H54 (cell line): ENCODE measurements at places on chromosomes 2 and 18.

GRCh38 chr2:165691615-165692014, 102.4 kb downstream of the GALNT3 start:
- DNase-seq: peak; percentile 9

DNA sequence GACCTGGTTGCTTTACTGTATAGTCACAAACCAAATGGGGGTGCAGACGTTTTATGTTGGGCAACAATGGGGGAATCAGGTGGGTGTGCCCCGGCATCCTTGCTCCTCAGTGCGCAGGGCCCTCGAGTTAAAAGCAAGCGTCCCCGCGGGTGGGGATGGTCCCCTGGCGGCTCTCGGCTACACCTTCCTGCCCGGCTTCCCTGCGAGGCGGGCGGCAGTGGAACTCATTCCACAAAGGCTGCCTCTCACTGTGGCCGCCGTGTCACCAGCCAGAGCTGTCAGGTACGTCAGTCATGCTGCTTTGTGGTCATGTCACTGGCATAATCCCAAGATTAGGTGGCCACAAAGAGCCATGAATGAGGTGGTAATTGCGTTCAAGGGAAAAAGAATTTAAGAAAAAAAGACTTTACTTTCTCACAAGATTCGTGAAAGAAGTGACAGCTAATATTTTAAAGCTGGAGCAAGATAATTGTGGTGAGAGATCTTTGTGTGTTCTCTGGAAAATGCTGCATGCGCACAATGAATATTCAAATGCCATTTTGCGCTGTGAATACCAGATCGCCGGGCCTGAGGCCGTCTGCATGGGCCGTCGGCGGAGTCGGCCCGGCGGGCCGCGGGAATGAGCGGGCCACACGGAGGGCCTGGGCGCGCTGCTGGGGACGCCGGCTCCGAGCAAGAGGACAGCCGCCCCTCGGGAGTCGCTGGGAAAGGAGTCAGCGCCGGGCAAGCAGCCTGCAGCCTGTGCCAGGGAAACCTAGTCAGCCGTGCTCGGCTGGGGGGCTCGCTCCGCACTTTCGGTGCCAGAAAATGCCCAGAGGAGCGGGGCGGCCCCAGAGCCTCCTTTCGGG, 82.3 kb upstream of the LDLRAD4 start:
- DNase-seq: no peak

GRCh38 chr2:26612522-26613240, 28.5 kb downstream of the CIB4 start:
- DNase-seq: no peak

DNA sequence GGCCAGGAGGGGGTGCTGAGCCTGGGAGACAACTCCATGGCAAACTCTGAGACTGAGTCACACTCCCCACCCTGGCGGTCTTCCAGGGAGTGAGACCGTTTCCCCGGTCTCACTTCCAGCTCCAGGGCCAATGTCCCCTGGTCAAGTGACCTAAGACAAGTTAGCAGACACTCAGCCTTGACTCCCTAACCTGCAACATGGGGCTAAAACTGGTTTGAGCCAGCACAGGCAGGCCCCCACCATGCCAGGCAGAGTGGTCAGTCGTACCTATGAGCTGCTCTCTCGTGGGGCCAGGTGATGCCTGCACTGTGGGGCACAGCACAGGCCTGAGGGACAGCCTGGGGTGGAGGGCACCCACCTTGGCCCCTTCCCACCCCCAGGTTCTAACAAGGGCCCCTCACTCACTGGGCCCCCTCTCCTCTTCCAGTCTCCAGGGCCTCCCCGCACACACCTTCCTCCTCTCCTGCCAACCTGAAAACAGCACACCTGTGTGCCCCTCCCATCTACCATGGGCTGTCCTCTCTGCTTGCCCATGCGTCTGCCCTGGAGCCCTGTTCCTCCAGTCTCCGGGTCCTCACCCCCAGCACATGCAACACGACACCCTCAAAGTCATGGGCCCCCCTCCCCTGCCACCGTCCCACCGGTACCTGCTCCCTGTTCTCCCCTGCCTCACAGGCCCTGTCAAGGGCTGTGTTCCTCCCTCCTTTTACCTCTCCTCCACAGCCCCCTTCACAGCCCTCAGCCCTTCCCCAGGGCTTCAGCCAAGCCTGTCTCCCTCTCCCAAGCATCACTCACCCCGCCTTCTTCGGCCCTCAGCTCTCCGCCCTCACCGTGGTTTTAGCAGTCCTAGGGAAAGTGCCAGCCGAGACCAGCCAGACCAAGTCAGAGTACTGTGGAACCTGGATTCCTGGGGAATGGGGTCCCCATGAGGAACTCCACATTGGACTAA, 1.6 kb downstream of the GPR17 start:
- peak; percentile 66 for DNase-seq

DNA sequence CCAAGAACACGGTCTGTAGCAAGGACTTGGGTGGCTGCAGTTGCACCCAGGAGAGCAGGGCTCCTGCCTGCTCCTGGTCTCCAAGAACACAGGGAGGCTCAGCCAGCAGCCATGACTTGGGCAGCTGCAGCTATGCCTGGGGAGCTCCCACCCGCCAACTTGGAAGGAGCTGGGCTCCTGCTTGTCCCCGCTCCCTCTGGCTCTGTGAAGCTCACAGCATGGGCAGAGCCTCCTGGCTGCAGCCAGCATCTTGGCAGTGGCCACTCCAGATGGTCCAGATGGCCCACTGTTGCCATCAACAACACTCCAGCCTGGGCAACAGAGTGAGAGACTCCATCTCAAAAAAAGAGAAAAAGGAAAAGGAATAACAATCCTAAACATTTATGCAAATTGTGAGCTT, 5.2 kb downstream of the ZSCAN30 start:
- DNase-seq: no peak

DNA sequence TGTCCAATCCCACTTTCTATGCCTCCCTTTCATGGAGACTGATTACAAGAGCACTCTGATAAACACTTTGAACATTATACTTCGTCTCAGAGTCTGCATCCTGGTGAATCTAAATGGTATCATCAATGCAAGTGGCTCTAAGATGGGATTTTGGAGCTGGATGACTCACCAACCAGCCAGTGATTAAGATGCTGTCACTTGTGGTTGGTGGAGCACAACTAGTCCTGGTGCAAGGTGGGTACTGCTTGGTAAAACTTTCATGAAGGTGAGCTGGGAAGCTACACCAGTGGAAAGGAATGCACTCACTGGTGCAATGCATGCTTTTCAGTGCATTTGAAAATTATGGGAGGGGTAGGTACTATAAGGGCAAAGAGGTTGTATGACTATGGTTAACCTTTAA, 137.7 kb upstream of the TRIB2 start:
- no peak for DNase-seq

DNA sequence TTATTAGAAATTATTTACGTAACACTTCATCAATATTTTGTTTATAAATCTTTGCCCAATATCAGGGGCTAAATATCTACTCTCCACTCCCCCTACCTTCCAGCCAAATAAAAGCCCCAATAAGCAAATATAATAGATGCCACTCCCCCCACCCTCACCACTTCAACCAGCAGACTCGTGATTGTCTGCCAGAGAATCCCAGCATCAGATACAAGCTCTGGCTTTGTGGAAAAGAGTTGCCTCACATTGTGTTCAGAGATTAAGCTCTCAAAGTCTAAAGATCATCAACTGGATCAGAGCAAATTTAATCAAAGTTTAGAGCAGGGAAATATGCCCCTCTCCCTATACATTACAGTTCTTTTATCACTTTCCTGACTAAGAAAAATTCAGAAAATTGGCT, 39.5 kb downstream of the AOX1 start:
- no peak for DNase-seq

DNA sequence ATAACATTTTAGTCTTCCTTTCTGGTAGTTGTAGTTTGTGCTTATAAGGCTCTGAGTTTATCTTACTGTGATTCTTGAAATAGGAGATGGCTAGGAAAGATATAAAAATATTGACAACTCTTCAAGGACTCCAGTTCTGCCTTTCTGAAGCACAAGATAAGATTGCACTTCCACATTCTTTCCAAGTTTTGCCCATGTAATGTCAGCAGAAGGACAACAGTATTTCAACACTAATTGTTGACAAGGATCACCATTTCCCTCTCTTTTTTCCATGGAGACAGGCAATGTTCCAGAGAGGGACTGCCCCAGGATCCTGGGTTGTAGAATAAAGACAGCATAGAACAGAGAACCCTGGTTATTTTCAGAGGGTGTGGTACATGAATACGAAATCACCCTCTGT, 279.1 kb upstream of the CNTNAP5 start:
- no peak for DNase-seq

- DNase-seq: no peak
Observed at GRCh38 chr18:3234457-3234856, 13.1 kb upstream of the MYL12A start.

- no peak for DNase-seq
Observed at GRCh38 chr18:24187049-24187448, 48.2 kb downstream of the CABYR start.

DNA sequence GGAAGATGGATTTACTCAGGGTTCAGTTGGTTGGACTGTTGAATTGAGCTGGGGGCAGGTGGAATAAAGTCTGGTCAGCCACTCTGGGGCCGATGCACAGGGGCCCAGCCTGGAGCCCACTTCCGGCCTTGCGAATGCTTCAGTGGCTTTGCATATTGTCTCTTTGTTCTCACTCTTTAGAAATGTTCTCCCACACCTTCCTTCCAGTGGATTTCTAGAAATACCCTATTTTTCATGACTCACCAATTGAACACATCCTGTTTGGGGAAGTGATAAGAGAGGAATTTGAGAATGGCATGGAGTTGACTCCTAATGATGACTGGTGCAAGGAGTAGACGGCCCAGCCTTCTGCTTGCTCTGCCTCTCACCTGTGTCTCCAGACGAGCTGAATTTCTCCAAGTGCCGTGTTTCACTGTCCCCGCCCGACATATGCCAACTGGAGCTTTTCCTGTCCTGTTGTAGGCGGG, 28.1 kb downstream of the ASAP2 start:
- DNase-seq: peak; percentile 65
